ENCODE measurements at places on chromosomes 3 and 15. TPM values are rescaled to one million over a fixed set of nuclear protein-coding genes. Genes with fewer than 3 reads are reported as not detected.

SOX14 gene
- total RNA-seq, result not detected

PIERCE2 gene
- total RNA-seq, result 2.8 TPM

ITIH4 gene
- 300 TPM for total RNA-seq

CACNA2D2 gene
- 45.8 TPM for total RNA-seq

BDH1 gene
- total RNA-seq, result 71.3 TPM

FAM81A gene
- total RNA-seq, result 5.4 TPM

PRICKLE2 gene
- 31.2 TPM for total RNA-seq

DNA sequence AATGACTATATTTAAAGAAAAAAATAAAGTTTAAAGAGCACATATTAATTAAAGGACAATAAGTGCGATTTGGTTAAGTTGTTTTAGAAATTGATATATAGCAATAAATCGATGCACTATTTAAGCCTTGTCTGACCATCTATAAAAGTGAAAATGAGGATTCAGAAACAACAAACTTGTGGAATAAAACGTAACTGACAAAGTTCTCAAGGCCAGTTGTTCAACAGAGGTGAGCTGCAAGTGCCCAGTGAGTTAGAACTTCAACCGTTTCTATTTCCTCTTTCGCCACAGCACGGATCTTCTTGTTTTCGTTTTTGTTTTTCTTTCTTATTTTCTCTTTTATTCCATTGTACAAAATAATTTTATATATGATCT, 724.9 kb upstream of the ARRDC4 start:
- DNase-seq, result no peak

GRCh38 chr3:34683851-34684250, 885.4 kb downstream of the PDCD6IP start:
- peak; percentile 69 for DNase-seq

DNA sequence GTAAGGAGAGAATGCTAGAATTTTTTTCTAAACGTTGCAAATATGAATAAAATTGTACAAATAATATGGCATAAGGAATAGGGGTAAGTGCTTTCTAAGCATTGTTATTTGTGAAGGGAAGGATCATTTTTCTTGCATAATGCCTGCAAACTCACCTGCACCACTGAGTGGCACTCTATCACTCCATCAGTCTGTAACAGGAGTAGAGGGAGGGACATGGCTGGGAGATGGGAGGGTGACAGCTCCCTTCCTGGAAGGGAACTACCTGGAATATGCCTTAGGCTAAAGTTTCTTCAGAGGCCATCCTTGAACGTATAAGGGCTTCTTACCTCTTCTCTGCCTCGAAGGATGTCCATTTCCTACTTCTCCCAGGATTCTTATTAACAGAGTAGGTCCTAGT, 3.0 kb downstream of the NAALADL2 start:
- DNase-seq, result peak; percentile 73

DNA sequence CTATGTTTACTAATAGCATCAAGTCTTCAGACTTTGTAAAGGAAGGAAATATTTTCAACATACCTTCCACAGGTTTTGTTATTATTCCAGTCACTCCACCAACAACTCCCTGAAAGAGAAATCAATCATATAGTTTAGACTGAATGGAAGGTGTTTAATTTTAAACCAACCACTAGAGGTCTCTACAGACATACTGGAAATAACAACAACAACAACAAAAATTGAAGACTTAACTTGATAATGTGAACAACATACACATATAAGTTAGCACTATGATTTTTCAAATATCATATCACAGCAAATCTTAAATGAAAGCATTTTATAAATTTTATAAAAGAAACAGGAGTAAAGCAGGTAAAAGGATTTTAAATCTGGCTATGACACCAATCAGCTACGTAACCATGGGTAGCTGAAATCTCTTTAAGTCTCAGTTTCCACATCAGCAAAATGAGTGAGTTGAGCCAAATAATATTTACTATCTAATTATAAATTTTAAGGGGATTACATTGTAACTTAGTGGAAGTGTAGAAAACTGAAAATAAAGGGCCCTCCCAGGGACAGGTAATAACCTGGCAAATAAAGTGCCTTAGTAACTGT, 188.2 kb downstream of the VPS13C start:
- no peak for DNase-seq

DNA sequence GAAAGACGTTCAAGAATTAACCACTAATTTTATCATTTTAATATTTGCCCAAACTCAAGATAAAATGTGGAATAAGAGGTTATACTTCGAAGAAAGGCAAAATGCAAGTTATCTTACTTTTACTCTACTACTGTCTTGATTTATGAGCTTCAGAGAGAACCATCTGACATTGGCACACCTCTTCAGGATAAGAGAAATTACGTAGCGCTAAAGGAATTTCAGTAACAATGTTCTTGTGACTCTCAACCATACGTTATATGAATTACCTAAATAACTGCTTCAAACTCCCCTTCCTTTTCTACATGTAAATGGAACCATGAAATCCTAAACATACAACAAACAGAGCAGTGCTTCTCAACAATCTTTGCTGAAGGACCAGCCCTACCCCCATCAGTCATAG, 96.8 kb downstream of the ZNF385D start:
- DNase-seq, result no peak

- DNase-seq, result no peak
Measured at GRCh38 chr3:136192831-136193230, 3.3 kb downstream of the MSL2 start.

GRCh38 chr15:89375093-89376005, 40.7 kb upstream of the POLG start:
- no peak for DNase-seq

GRCh38 chr3:7190095-7190494, 329.2 kb downstream of the GRM7 start:
- DNase-seq, result no peak

DNA sequence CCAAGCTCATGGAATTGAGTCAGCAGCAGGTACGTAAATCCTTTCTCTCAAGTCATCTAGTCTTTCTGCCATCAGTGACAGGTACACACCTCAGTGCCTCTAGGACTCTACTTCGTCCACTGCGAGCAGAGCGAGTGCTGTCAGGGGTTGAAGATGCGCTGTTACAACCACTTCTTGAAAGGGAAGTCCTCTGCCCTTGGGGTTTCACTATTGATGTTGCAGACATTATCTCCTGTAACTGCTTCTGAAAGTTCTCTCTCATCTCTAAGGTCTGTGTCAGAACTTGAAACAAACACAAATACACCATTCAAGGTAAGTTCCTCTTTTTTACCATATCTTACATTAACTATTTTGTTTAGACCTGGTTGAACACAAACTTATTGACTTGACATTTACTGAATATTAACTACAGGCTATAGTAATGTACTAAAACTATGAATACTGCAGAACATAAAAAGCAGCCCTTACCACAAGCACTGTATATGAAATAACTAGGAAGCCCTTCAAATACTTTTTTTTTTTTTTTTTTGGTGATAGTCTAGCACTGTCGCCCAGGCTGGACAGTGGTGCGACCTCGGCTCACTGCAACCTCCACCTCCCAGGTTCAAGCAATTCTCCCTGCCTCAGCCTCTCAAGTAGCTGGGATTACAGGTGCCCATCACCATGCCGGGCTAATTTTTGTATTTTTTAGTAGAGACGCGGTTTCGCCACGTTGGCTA, 41.5 kb downstream of the TOPBP1 start:
- DNase-seq, result no peak

DNA sequence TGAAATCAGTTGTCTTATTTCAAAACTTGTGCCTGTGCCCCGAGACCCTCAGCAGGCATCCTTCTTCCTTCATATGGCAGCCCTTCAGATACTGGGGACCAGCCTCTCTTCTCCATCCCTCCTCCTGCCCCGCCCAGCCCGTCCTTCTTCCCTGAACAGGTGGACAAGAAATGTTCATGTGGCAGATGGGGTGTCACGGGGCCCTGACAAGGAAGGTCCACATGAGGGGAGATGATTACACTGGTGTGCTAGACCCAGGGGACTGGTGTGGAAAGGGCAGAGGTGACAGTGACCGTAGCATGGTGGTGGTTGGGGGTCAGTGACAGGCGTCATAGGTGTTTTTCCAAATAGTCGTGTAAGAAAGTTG, 150.9 kb downstream of the CHDH start:
- no peak for DNase-seq

DNA sequence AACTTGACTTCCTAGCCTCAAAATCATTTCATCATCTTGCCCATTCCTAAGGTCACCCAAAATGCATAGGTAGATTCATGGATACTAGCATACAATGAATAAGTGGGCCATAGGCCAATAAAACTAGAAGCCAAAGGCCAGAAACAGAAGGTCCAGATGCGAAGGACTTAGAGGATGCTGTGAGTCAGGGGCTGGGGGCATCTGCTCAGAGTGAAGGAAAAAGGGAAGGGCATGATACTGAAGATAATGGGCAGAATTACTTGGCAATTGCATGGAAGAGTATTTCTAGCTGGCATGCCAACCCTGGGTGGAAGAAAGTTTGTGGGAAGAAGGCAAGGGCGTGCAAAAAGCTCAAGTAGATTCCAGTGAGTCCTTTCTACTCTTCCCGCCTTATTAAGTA, 27.5 kb downstream of the ILDR1 start:
- no peak for DNase-seq

DNA sequence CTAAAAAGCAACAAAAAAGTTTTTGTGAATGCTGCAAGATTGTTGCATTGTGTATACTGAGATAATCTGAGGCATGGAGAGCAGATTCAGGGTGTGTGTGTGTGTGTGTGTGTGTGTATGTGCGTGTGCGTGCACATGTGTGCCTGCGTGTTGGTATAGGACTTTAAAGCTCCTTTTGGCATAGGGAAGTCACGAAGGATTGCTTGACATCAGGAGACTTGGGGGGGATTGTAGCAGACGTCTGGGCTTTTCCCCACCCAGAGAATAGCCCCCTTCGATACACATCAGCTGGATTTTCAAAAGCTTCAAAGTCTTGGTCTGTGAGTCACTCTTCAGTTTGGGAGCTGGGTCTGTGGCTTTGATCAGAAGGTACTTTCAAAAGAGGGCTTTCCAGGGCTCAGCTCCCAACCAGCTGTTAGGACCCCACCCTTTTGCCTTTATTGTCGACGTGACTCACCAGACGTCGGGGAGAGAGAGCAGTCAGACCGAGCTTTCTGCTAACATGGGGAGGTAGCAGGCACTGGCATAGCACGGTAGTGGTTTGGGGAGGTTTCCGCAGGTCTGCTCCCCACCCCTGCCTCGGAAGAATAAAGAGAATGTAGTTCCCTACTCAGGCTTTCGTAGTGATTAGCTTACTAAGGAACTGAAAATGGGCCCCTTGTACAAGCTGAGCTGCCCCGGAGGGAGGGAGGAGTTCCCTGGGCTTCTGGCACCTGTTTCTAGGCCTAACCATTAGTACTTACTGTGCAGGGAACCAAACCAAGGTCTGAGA, 4.7 kb downstream of the BHLHE40 start:
- peak; percentile 83 for DNase-seq

DNA sequence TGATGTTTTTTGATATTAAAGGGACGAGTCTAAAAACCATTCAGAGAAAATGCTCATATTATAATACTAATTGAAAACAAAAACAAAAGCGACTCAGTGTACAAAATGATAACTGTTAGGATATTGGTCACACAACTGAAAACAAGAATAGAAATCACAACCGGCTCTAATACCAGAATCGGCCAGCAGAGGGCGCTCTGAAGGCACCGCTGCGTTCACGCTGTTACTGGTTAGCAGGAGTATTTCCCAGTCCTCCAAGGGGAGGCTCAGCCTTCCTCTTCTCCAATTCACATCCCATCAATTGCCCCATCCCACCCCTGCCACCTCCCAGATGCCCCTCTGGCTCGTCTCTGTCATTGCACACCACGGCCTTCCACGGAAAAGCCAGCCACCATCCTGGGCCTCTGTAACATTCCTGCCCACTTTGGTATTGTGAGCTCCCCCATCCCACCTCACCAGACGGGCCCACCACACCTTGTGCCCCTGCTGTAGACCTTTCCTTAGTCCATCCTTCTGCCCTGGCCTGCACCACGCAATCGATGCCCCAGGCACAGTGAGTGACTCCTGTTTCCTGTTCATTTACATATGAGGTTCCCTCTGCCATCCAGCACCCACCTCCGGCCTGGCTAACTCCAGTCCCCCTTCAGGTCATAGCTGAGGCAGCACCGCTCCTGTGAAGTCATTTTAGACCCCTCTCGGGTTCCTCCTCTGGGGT, 8.5 kb downstream of the FAM107A start:
- DNase-seq, result peak; percentile 88

DNA sequence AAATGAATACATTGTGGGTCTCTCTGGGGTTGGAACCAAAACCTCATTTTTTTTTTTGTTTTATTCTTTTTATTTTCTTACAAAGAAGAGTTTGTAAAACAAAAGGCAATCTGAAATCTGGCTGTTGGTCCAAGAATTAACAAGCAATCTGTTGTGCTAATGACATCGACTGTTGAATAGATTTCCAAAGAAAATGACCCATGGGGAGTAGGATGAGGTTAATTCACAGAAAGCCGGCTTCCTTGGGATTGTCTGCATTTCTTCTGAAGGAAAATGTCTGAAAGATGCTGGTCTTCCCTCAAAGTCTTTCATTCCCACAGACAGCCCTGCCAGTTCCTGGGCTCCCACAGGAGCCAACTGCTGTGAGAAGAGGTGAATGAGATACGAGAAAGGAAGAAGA, 92.9 kb downstream of the LRRC3B start:
- no peak for DNase-seq

DNA sequence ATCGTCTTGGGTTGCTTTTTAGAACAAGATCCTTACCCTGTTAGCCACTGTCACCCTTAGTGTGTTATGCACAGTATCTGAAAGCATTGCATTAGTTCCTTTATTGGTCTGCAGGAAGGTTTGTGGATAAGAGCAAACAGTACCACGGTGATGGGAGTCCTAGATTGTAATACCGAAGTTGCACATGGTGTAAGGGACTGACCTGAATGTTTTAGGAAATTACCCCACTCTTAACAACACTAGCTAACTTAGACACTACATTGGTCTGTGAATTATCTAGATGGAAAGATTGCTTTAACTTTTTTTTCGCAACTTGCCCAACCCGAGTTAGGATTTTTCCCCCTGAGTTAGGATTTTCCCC, 1.3 kb downstream of the STT3B start:
- DNase-seq, result peak; percentile 43

DNA sequence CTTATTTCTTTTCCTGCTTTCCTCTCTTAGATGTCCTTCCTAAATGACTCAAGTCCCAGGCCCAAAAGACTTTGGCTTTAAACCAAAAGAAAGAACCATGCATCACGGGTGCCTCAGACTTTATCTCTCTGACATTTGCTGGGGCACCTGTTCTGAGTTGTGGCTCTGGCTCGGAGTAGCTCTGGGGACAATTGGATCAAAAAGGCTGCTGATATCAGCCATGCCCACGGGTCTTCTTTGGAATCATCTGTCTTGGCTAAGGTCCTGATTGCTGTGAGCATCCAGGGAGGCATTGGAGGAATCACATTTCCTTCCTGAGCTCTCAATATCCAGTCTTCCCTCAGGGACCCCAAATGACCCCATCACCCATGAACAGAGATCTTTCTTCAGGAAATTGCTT, 59.9 kb downstream of the CLSTN2 start:
- no peak for DNase-seq

DNA sequence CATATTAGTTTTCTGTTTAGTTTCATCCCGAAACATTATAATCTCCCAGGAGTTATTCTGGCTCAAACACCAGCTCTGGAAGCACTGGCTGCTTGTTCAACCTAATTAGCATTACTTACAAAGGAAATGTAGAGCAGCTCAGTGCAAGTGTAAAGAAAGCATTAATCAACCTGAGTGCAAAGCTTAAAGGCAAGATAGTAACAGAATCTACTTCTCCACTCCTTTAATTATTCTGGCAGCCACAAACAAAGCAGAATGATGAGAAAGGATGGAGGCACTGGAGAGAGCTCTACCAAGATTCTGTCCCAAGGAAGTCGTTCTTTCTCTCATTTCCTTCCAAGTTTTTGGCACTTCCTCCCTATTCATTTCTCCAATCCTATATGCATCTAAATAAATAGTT, 1384.0 kb downstream of the ZPLD1 start:
- no peak for DNase-seq
